ENCODE measurements at places on chromosomes 6 and 20. TPM values are rescaled to one million over a fixed set of nuclear protein-coding genes. Genes with fewer than 3 reads are reported as not detected.

ALDH8A1 gene
- total RNA-seq = 11.2 TPM

ANGPT4 gene
- total RNA-seq = 0.57 TPM

- no peak for DNase-seq
Measured at GRCh38 chr20:43963872-43964791, 49.5 kb downstream of the TOX2 start.

DNA sequence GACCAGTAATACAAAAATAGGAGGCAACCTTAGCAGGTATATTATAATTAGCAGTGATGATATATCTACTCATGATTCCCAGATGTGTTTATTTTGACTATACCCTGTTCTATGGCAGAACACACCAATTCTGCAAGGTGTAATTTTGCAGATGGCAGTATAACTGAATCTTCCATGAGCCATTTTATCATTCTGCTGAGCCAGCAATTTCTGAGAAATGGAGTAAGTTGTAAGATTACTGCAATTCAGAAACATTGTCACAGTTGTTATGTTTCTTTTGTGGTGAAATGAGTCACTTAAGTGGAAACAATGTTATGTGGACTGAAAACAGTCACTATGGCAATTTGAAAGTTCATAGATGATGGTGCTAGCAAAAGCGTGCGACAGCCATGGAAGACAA lies 63.7 kb upstream of the RIMS1 start:
- no peak for DNase-seq

VSTM2L gene
- total RNA-seq = 4.1 TPM

GRCh38 chr20:24816907-24817306 lies 132.2 kb upstream of the CST7 start:
- no peak for DNase-seq

- DNase-seq = no peak
Measured at GRCh38 chr20:39112178-39112743, 150.1 kb downstream of the DHX35 start.

- no peak for DNase-seq
Measured at GRCh38 chr6:70834520-70834919, 122.3 kb downstream of the B3GAT2 start.

GRCh38 chr6:47162793-47163192 lies 120.7 kb upstream of the ADGRF1 start:
- no peak for DNase-seq

- no peak for DNase-seq
Measured at GRCh38 chr6:158860279-158860865, 41.2 kb upstream of the EZR start.

- DNase-seq = no peak
Measured at GRCh38 chr6:21902628-21903169, 309.1 kb downstream of the SOX4 start.

DNA sequence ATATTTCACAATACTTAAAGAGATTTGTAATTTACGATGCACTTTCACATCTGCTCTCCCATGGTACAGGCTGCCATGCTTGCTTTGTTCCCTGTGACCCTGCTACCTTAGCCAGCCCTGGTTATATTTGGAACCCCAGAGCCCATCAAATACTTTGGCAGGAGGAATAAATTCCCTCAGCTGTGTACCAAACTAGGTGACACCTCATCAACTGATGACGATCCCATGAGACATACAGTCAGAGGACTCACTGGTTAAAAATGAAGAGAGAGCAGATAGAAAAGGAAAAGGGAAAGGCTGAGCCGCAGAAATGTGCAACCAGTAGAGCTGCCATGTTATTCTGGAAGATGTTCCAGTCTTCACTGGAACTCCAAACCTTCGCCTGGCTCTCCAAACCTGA lies 120.0 kb downstream of the SIM1 start:
- no peak for DNase-seq

ARFGEF3 gene
- total RNA-seq = 7.8 TPM

DNA sequence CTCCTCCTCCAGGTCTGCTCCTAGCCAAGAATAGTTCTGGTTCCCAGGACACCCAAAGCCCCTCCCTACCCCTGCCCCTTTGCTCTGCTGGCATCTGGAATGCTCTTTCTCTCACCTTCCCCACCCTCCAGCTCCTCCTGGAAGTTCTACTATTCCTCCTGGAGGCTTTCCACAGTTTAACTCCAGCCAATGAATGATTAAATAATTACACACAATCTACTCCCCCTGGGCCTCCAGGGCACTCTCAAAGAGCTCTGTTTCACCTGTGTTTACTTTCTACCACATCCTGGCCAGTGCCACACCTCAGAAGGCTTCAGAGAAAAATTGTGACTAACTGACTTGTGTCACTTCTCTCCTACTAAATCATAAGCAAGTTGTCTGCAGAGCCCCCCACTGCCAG lies 36.2 kb downstream of the GCM1 start:
- peak; percentile 31 for DNase-seq

SIRPB1 gene
- 8.2 TPM for total RNA-seq

- no peak for DNase-seq
Measured at GRCh38 chr6:97939440-97940168, 656.6 kb upstream of the MMS22L start.

PPIL6 gene
- total RNA-seq = 8.4 TPM

- DNase-seq = peak; percentile 12
Measured at GRCh38 chr6:29598172-29598747, 13.3 kb downstream of the OR2H2 start.

GRCh38 chr6:56593801-56594318 lies 48.8 kb downstream of the DST start:
- DNase-seq = no peak

DNA sequence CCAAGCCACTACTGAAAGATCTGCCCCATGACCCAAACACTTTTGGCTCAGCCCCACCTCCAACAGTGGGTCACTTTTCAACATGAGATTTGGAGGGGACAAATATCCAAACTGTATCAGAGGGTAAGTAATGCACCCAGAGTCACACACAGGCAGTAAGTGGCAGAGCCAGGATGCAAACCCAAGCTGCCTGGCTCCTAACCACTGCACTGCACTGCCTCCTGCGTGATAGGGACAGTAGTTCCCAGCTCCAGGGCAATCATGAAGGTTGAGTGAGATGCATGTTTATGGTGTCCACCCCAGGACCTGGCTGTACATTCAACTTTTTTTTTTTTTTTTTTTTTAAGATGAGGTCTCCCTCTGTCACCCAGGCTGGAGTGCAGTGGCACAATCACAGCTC lies 88.2 kb downstream of the TOX2 start:
- no peak for DNase-seq

- DNase-seq = no peak
Measured at GRCh38 chr6:12431023-12431422, 140.9 kb downstream of the EDN1 start.

CDH4 gene
- total RNA-seq = 1.1 TPM

HRH3 gene
- not detected for total RNA-seq

TEAD3 gene
- total RNA-seq = 18.0 TPM

GRCh38 chr6:143605906-143606521 lies 71.8 kb upstream of the PHACTR2 start:
- DNase-seq = no peak

COX7A2 gene
- total RNA-seq = 315 TPM

GRCh38 chr6:75230484-75231325 lies 12.9 kb downstream of the COX7A2 start:
- DNase-seq = no peak

RBM24 gene
- total RNA-seq = 1.5 TPM

DNA sequence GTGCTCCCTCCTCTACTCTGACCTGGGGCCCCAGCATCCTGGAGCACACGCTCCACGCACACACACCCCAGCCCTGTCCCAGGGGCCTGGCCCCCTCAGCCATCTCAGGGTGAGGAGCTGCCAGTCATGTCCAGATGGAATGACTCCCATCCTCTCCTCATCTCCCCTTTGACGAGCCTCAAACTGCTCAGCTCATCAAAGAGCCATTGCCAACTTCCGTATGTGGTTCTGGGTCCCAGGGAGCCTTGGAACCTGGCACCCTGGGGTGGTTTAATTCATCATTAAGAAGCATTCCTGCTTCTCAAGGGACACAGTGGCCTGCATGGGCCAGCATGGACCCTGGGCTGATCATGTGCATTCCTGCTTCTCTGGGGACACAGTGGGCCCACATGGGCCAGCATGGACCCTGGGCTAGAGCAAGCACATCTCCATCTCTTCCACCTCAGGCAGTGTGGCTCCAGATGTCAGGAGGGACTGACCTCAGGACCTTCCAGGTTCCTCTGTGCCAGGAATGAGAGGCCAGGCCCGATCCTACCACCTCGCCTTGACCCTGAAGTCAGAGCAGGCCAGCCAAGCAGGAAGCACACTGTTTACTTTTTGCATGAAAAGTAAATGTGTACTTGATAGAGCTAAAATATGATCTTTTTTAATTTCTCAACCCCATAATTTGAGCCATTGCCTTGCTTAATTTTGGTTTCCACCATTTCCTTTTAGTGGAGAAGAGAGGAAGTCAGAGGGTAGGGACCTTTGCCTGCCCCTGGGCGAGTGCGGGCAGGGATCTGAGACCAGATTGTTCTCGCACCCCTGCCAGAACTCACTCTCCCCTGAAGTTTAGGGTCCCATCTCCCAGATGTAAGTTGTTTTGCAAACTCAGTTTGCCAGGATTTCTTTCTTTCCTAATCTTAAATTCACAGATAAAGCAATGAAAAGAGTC lies 26.1 kb downstream of the SPATA2 start:
- DNase-seq = no peak

COL10A1 gene
- 0.50 TPM for total RNA-seq

- DNase-seq = peak; percentile 65
Measured at GRCh38 chr6:33599413-33599938, 19.4 kb upstream of the BAK1 start.

DAAM2 gene
- 19.8 TPM for total RNA-seq

DNA sequence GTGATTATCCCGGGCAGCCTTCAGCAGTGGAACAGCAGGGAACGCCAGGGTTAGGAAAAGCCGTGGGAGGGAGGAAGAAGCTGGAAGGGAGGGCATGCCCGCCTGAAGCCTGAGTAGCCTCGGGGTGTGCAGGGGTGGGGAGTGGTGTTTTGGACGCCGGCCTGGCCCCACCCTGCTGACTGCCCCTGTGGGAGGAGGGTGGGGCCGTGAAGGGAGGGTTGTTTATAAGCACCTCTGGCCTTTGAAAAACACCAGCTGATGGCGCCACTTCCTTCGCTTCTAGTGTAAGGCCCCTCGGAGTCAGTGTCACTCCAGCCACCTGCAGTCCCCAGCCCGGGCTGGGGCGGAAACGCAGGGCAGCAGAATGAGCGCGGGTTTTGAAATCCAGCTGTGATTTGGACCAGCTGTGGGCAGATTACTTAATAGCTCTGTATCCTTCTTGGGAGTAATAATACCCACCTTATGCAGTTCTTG lies 52.8 kb upstream of the BMP6 start:
- peak; percentile 59 for DNase-seq

DNA sequence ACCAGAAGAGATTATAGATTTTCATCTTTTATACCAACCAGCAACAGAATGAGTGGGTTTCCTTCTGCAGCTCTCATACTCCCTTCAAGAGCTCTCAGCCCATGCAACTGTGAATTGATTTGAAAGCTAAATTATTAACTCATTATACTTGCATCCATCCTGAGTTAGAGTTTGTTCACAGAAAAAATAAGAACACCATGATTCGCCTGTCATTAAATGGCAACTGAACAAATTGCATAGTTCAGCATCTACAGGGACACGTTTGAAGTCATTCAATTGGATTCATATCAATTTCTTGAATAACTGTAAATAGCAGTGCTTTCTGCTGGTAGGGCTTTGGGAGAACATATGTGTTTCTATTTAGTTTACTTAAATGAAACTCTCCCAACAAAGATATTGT lies 65.7 kb downstream of the NKAIN2 start:
- no peak for DNase-seq

SRMS gene
- 0.38 TPM for total RNA-seq

PNPLA1 gene
- total RNA-seq = 0.19 TPM

DNA sequence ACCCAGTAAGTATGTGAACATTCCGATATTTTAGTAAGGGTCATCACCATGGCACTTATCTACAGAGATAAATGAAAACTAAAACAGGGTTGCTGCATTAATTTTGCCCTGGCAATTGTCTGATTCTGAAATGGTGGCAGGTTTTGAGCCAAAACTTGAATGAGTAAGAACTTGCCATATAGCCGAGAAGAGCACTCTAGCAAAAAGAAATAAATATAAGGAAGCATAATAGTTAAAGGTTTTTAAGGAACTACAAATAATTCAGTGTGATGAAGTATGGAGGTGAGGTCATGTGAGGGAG lies 68.5 kb upstream of the BTN3A2 start:
- DNase-seq = no peak

SPATS1 gene
- total RNA-seq = not detected

- no peak for DNase-seq
Measured at GRCh38 chr6:112179631-112180030, 74.7 kb downstream of the LAMA4 start.

PRDM1 gene
- 23.0 TPM for total RNA-seq

OR2J3 gene
- not detected for total RNA-seq
